ENCODE measurements at places on chromosomes 1 and 21.

DNA sequence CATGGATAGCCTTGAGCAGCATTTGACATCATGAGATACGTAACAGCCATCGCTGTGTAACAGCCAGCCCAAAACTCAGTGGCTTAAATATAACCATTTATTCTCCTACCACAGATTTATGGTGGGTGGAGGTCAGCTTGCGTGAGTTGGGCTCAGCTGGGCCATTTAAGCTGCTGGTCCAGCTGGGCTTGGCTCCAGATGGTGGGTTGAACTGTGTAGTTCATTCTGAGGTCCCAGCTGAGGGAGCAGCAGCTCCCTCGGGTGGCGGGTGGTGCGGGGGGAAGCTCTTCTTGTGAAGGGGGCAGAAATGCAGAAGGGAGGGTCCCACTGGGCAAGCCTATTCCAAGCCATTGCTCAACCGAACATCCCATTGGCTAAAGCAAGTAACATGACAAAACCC lies 75.9 kb downstream of the IGSF21 start:
- no peak for DNase-seq

DNA sequence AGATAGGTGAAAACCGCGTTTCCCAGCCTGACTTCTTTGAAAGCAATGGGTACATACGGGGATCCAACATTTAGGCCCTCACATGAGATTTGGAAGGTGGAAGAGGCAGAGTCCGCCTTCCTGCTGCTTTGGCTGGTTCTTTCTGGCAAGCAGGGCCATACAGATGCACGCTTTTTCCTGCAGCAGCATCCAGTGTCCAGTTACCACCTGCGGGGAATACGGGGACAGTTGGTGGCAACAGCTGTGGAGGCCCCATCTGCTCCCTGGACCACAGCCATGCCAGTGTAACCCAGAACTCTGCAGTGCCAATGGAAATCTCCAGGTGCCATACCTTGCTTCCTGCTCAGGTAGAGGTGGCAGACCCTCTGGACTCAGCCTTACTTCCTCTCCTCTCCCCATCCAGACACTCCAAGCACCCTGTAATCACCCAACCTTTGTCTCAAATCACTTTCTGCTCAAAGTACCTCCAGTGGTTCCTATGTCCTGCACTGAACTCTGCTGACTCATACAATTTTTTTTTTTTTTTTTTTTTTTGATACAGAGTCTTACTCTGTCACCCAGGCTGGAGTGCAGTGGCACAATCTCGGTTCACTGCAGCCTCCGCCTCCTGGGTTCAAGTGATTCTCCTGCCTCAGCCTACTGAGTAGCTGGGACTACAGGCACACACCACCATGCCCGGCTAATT lies 68.3 kb downstream of the SLC16A1 start:
- DNase-seq, result no peak

GRCh38 chr1:63010913-63011660 lies 227.2 kb downstream of the ATG4C start:
- DNase-seq, result no peak

DNA sequence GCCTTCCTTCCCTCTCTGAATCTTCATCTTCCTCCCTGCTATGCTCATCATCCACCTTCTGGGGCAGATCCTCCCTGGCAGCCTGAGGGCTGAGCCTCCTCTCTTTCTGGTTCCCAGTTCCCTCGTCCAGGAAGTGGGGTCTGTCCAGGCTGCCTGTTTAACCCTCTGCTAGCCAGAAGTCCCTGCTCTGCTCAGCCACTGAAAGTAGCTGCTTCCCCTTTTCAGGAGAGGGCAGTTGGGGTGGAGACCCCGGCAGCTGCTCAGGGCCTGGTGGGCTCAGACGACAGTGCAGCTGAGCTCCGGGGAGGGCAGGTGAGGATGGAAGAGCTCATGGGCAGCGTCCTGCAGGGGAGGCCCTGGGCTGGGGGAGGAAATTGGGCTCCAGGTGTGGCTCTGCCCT lies 43.1 kb upstream of the ETV3 start:
- no peak for DNase-seq

DNA sequence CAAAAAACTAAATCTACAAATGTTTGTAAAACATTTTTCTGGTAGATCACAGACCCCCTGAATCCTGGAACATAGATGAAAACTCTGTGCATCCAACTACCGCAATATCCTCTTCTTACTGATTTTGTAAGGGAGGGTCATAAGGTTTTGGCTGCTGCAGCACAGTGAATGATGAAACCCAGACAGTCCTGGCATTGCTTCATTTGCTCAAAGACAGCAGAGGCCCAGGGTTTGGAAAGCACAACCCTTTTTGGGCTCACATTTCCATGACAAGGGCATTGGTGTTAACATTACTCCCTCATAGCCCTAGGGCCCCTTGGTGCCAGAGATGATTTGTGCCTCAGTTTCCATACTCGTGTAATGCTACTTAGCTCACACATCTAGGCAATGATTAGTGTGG lies 51.2 kb downstream of the PLXNA2 start:
- DNase-seq, result no peak

DNA sequence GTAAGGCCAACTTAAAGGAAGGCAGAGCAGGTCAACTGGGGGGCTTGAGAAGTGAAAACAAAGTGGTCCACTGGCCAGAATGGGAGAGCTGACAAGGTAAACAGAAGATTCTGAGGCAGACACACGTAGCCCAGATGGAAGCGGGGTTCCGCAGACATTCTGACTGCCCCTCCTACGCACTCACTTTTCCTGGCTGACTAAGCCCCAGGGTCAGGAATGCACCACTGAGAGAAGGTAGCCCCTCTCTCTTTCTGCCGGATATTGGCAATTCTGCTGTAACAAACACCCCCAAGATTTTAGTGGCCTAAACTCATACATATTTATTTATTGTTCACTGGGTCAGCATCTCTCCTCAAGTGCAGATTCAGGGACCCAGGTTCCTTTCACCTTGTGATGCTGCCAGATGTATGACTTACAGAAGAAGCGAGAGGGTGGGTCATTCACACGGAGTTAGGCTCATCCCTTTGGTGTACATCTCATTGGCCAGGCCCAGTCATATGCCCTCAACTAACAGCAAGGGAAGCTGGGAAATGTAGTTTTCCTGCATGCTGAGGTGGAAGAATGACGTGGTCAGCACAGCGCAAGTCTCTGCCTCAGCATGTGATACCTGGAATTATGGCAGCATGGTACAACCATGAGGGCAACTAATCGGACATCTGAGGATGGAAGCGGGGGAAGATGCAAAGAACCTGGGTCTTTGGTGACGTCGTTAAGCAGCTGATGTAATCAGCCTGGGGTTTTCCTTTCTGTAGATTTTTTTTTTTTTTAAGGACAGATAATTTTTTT lies 43.4 kb upstream of the MRPS6 start:
- DNase-seq, result peak; percentile 68

DNA sequence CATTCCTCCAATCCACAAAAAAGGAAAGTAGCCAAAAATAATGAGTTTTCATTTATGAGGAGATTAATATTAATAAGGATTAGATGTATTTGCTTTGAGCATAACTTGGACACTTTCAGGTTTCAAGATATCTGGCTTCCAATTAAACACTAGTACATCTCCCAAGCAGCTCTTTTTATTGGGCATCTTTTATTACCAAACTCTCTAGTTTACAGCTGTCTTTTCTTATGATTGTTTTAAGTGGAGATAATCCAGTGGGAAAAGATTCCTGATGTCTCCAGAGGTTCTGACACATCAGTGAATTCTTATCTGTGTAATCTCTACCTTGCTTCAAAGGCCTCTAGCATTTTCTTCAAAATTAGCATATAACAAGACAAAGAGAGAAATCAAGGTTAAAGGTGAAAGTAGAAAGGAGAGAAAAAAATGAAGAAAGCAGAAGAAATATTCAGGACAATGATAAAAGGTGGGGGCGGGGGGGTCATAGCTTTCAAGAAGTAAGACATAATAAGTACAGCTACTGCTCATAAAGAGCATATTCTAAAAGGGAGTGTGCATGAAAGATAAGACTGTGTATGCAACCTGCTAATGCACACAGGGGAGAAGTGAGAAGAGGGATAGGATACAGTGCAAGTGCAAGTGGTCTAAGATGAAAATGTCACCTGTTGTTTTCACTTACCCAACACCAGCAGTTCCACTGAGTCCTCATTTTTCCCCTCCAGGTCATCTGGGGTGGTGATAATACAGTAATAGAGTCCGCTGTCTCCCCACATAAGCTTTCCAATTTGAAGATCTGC lies 19.1 kb downstream of the ILDR2 start:
- no peak for DNase-seq

- no peak for DNase-seq
Observed at GRCh38 chr1:229470406-229471043, 36.6 kb upstream of the ACTA1 start.

GRCh38 chr1:246978281-246978680 lies 29.6 kb downstream of the ZNF695 start:
- no peak for DNase-seq

- DNase-seq, result no peak
Observed at GRCh38 chr1:29800522-29800956, 564.2 kb downstream of the PTPRU start.
